WTC11 (cell line): ENCODE measurements at places on chromosomes 1 and 21. TPM values are rescaled to one million over a fixed set of nuclear protein-coding genes. Genes with fewer than 3 reads are reported as not detected.

ZSCAN20 gene
- 3.7 to 5.4 TPM (median 4.0 TPM) in 3 replicates for total RNA-seq

DNA sequence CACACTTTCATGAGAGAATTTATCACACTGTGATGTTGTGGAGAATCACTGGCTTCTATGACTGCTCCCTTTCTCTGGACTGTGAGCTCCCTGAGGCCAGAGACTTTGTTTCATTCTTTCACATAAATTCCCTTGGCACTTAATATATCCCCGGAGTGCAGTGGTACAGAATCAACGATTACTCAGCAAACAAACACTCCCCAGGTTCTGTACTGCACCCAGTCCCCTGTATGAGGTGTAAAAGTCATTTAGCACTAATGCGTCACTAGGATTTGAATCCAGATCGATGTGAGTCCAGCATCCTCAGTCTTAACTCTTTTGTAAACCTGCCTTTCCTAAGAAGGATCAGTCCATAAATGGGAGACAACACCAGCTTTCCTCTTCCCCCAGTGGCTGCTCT is 6.8 kb upstream of the UTP25 start:
- H3K4me1 ChIP-seq: peaks cover 3% of the 10 kb centered on the region; the same call in 1 of the 2 replicates
- DNase-seq: no peak
- H3K27ac ChIP-seq: no peak overlapping the region
- H3K4me3 ChIP-seq: no peak overlapping the region
- H3K36me3 ChIP-seq: no peaks in the 10 kb centered on the region

DNA sequence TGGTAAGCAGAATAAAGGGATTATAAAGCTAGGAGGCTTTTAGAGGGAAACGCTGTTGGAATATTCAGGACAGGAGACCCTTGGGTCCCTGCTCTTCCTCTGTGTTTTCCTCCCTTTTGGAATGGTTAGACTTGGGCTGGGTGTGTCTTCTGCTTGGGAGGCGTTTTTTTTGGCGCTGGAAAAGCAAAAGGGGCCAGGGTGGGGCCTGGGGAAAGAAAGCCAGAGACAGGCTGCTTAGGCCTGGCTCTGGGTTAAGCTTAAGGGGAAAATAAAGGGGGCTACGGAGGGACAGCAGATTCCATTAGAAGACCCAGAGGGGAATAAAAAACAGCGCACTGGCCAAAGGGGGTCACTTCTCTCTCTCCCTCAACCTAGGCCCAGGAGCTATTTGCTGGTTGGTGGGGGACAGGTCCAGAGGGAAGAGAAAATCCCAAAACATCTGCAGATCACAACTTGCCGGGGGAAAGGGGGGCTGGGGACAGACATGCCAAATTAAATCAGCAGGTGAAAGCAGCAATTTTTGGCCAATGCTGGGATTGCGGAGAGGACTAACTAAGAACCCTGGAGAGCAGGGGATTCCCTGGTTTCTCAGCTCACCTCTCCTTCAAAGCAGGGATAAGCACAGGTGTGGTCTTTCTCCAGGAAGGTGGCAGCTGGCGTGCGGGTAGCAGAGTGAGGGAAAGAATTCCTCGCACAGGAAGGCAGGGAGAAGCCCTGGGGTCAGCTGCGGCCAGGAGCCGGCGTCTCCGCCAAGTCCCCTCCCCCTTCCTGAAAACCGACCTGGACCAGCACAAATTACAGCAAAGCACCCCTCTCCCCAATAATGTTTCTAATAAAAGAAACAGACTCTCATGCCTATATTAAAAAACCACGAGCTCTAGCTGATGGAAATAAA is 82.2 kb upstream of the AK4 start:
- DNase-seq: peak; percentile 72
- H3K36me3 ChIP-seq: peaks cover 4% of the 10 kb centered on the region
- peak overlapping the region; percentile 95 for H3K27ac ChIP-seq
- H3K4me1 ChIP-seq: peaks cover 58% of the 10 kb centered on the region
- H3K4me3 ChIP-seq: peak overlapping the region; percentile 89

DNA sequence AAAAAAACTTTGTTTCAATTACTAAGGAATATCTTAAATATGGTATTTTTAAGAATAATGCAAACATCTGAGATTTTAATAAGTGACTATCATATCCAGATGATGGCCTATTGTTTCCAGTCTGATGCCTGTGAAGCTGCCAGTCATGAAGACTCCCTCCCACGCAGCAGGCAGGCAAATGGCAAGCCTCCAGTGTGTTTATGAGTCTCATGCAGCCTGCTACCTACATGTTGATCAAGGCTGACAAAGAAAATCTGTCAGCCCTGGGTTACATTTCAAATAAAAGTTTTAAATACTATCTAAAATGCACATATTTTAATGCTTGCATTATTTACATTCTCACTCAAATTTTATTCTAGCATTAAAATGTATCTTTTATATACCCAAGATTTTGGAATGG is 137.6 kb upstream of the RNPC3 start:
- no peak for DNase-seq
- no peaks in the 10 kb centered on the region for H3K4me1 ChIP-seq
- no peaks in the 10 kb centered on the region for H3K27me3 ChIP-seq

GRCh38 chr1:167161242-167161641 is 59.4 kb upstream of the POU2F1 start:
- no peaks in the 10 kb centered on the region; the same call in 1 of the 2 replicates for H3K27me3 ChIP-seq
- peaks cover 75% of the 10 kb centered on the region for H3K4me1 ChIP-seq
- DNase-seq: no peak
- H3K36me3 ChIP-seq: peaks cover 12% of the 10 kb centered on the region
- H3K4me3 ChIP-seq: no peak overlapping the region

GRCh38 chr1:237953238-237953637 is 62.5 kb upstream of the ZP4 start:
- H3K27ac ChIP-seq: no peak overlapping the region
- no peaks in the 10 kb centered on the region for H3K4me1 ChIP-seq
- no peaks in the 10 kb centered on the region for H3K36me3 ChIP-seq
- H3K27me3 ChIP-seq: no peaks in the 10 kb centered on the region

SCMH1 gene
- total RNA-seq: 14.9 to 19.4 TPM (median 17.2 TPM) in 3 replicates

PCSK9 gene
- total RNA-seq: 47.9 to 73.2 TPM (median 49.3 TPM) in 3 replicates

DNA sequence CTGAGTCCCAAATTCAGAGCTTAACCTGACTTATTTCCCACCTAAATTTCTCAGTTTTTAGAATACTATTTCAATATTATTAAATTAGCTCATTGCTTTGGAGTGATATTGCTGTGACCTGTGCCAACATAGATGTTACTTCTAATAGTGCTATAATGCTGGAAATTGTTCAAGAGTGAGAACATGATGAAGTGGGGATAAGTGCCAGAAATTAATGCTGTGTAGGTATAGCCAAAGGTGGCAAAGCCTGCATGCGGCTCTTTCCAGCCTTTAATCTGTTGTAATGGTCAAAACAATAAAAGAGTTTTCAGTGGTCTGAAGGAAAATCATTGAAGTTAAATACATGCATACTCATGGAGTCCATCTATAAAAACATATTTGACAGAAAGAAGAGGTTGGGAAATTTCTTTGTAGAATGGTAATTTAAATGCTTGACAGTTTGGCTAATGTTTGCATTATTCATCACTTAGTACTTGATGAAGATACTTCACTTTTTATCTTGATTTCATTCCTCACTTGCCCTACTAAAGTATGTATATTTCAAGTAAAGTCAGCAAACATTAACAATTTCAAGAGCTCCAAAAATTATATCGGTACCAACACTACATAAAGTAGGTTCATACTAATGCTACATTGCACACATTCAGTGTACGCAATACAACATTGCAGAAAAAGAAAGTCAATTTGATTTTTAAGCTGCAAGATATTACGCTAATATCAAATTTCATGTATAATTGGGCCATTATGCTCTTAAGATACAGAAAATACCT is 82.1 kb downstream of the OLFM3 start:
- 0 out of 2 replicates have a peak, but pooled peaks cover under 1% of the 10 kb centered on the region for H3K27me3 ChIP-seq
- no peak overlapping the region for H3K27ac ChIP-seq
- DNase-seq: no peak
- no peaks in the 10 kb centered on the region for H3K4me1 ChIP-seq
- no peaks in the 10 kb centered on the region for H3K36me3 ChIP-seq

- H3K36me3 ChIP-seq: peaks cover 25% of the 10 kb centered on the region
- peak within 1 kb of the TSS; percentile 81 for H3K4me3 ChIP-seq
- no peaks in the 10 kb centered on the region for H3K27me3 ChIP-seq
- DNase-seq: peak; percentile 95
- H3K27ac ChIP-seq: peak within 1 kb of the TSS; percentile 93
Observed at GRCh38 chr1:153626904-153627714, at the start of gene S100A13. Gene S100A13 (minus strand): TSS chr1:153627505. CDS start chr1:153626472, 1,033 bp downstream.

- H3K27me3 ChIP-seq: no peaks in the 10 kb centered on the region
- DNase-seq: no peak
- no peaks in the 10 kb centered on the region for H3K4me1 ChIP-seq
- H3K4me3 ChIP-seq: no peak overlapping the region
- H3K36me3 ChIP-seq: peaks cover 3% of the 10 kb centered on the region; the same call in 1 of the 2 replicates
- H3K27ac ChIP-seq: no peak overlapping the region
Observed at GRCh38 chr1:224666913-224667312, 50.8 kb downstream of the CNIH3 start.
